Esophagus (tissue), 2 donors: ENCODE measurements at places on chromosomes 1 and 21. TPM values are rescaled to one million over a fixed set of nuclear protein-coding genes. Genes with fewer than 3 reads are reported as not detected.

The SPRR3 gene
- polyA plus RNA-seq = 19,645 TPM

The CFAP45 gene
- 0.44 TPM for polyA plus RNA-seq

The KRTAP19-3 gene
- polyA plus RNA-seq = not detected

The GNG4 gene
- polyA plus RNA-seq = 8.1 TPM

The RHBDL2 gene
- 24.3 TPM for polyA plus RNA-seq

The DDR2 gene
- 2.8 TPM for polyA plus RNA-seq

The LCE2C gene
- polyA plus RNA-seq = not detected

The FAM78B gene
- 0.24 TPM for polyA plus RNA-seq

The ELF3 gene
- 749 TPM for polyA plus RNA-seq
